ENCODE measurements at places on chromosomes 2 and 18. TPM values are rescaled to one million over a fixed set of nuclear protein-coding genes. Genes with fewer than 3 reads are reported as not detected.

Gene CD8B2
- total RNA-seq: 0.37 TPM

Gene AQP4
- 0.58 TPM for total RNA-seq

Gene ANKRD30B
- not detected for total RNA-seq

Gene CFAP53
- total RNA-seq: 0.42 TPM

Gene TDRD15
- 3.8 TPM for total RNA-seq

Gene FAM124B
- 13.1 TPM for total RNA-seq

Gene SH3YL1
- 155 TPM for total RNA-seq

Gene CD8B
- not detected for total RNA-seq

Gene TUBA3E
- not detected for total RNA-seq

Gene CRYBA2
- not detected for total RNA-seq

Gene CNDP1
- total RNA-seq: 0.16 TPM

Gene HOXD9
- 2.9 TPM for total RNA-seq

Gene DSG4
- 0.26 TPM for total RNA-seq

Gene CYP27C1
- 7.8 TPM for total RNA-seq

Gene KCNF1
- 0.32 TPM for total RNA-seq

Gene PPP4R3B
- 112 TPM for total RNA-seq

Gene IL1RL2
- 0.90 TPM for total RNA-seq
